Cardiac fibroblast (primary cell): ENCODE measurements at places on chromosomes 3 and 15.

DNA sequence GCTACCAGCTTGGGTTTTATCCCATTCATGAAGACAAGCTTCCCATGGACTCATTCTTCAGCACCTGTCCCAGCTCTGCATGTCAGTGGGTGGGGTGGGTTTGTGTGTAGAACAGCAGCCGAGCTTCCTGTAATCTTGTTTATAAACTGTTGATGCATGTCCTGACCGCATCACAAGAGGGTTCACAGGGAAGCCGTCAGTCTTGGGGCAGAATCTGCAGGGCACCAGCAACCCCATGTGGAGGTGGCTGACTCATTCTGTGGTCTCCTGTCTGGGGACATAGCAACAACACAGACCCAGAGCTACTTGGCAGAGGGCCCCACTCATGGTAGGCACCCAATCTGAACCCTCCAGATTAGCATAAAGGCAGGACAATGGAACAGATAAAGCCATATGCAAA is 35.6 kb downstream of the DAPK2 start:
- DNase-seq: peak; percentile 84

GRCh38 chr15:63045879-63046278 is 3.3 kb downstream of the TPM1 start:
- DNase-seq: no peak

DNA sequence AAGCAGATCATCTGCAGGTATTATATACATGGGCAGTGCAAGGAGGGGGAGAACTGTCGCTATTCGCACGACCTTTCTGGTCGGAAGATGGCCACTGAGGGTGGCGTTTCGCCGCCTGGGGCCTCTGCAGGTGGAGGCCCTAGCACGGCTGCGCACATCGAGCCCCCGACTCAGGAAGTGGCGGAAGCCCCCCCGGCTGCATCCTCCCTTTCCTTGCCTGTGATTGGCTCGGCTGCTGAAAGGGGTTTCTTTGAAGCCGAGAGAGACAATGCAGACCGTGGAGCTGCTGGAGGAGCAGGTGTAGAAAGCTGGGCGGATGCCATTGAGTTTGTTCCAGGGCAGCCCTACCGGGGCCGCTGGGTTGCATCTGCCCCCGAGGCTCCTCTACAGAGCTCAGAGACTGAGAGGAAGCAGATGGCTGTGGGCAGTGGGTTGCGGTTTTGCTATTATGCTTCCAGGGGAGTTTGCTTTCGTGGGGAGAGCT is 639 bp downstream of the MKRN3 start:
- DNase-seq: no peak

- DNase-seq: no peak
These were observed 53.7 kb downstream of the NR1I2 start for GRCh38 chr3:119835556-119835955.

GRCh38 chr3:196496183-196496582 is 7.4 kb downstream of the RNF168 start:
- DNase-seq: no peak

DNA sequence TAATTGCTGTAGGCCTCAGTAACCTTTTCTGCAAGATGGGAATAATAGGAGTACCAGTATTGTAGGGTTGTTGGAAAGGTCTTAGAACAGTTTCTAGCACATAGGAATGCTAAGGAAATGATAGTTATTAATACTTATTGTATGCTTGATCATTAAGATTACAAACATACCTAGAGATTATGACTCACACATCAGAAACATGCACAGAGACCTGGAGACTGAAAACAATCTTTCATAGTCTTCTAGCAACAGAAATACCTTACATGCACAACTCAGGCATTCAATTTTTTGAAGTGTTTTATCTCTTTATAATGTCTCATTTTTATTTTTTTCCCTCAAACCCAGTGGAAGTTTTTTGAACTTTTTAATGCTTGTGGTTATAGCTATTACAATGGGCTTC is 104.4 kb upstream of the ZBTB20 start:
- DNase-seq: no peak

DNA sequence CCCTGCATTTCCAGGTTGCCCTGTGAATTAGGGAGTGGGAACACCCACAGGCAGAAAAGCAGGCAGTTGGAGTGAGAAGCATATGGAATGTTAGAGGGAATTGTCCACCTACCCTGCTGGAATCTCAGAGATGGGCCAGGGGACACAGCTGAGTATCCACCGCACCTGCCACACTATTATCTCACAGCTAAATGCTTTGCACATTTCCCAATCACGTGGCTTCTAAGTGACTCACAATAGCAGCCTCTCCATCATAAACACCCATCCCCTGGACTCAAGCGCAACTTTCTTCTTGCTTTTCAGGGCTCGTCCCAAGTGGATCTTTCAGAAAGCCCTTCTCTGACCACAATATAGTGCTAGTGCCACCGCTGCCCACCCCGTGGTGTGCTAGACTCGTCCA is 389.0 kb upstream of the LMCD1 start:
- no peak for DNase-seq

DNA sequence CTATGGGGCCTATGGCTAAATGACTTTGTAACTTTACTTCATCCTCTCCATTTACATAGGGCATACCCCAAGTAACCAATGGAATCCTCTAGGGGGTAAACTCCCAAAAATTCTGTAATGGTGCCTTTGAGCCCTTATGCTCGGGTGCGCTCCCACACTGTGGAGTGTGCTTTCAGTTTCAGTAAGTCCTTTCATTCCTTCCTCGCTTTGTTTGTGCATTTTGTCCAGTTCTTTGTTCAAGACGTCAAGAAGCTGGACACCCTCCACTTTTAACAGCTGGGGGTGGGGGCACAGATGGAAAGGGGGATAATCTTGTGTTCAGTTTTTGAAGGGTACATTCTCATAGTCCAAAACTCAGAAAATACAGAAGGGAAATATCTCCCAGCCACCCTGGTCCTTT is 84.4 kb upstream of the C2CD4B start:
- DNase-seq: no peak

- DNase-seq: no peak
These were observed 28.5 kb upstream of the GCNT3 start for GRCh38 chr15:59583088-59583487.

DNA sequence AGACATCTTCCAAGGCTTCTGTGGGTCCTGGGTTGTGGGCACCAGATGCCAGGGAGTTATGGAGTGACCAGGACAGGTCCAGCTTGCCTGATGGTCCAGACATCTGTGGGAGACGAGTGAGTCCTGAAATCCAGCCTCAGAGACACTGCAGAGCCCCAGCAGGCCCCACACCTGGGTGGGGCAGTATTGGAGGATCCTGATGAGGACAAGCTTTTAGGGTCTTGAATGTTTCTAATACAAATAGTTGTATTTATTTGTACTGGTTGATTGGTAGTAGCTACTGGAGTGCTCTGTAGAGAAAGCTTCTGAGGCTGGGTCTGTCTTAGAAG is 67.5 kb upstream of the PRR23C start:
- no peak for DNase-seq

DNA sequence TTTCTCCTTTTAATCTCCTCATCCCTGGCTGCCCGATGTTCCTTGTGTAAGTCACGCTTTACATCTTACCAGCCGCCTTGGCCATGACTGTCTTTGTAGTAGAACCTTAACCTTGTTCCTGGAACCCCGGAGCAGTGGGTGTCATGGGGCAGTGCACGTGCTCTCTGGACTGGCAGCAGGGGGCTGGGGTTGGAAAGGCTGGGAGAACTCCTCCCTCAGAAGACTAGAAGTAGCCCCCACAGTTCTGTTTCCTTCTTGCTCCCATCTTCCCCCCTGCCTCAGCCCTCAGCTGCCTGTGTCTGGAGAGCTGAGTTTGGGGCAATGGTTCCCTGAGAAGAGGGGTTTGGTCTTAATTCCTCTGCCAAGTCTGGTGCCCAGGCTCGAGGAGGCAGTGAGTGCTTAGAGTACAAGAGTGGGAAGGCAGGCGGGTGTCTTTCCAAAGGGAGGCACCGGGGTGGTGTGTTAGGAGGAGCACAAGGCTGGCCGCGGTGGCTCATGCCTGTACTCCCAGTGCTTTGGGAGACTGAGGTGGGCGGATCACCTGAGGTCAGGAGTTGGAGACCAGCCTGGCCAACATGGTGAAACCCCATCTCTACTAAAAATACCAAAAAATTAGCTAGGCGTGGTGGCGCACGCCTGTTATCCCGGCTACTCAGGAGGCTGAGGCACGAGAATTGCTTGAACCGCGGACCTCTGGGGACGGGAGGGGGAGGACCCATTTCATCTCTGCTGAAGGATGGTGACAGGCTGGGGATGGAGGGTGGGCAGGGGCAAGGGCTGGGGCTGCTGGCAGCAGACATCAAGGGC is 100.4 kb downstream of the VGLL4 start:
- no peak for DNase-seq

- DNase-seq: no peak
These were observed 102.2 kb downstream of the DAPK2 start for GRCh38 chr15:63943829-63944680.

DNA sequence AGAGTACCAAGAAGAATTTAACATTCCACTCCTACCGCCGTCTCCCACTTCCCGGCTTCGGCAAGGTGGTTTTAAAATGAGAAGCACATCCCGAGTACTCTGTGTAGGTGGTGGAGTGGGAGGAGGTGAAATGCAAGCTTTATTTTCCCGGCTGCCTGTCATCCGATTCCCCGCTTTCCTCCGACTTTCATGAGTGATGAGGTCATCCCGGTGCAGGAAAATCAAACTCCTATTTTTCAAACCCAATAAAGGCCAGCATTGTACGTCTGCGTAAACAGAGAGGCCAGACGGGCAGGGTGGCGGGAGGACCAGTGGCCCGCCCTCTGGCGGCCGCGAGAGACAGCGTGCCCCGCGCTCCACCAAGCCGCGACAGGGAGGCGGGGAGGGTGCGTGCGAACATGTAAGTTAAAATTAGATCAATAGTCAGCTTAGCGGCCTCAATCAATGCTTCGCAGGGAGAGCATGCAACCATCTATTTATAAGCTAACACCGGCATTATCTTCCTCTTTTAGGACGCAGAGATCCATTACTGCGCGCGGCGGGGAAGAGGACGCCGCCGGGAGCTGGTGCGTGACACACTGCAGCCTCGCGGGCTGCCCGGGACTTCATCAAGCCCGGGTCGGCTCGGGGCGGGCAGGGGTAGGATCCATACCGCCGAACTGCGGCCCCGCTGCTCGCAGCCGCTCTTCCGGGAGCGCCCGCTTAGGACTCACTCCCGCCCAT is 163.3 kb downstream of the CD47 start:
- DNase-seq: peak; percentile 77

GRCh38 chr3:159813822-159814531 is 174.7 kb upstream of the IL12A start:
- DNase-seq: no peak

GRCh38 chr15:38461066-38461833 is 7.3 kb downstream of the FAM98B start:
- DNase-seq: peak; percentile 22

- peak; percentile 54 for DNase-seq
These were observed 411.2 kb downstream of the NAALADL2 start for GRCh38 chr3:175270198-175270837.

DNA sequence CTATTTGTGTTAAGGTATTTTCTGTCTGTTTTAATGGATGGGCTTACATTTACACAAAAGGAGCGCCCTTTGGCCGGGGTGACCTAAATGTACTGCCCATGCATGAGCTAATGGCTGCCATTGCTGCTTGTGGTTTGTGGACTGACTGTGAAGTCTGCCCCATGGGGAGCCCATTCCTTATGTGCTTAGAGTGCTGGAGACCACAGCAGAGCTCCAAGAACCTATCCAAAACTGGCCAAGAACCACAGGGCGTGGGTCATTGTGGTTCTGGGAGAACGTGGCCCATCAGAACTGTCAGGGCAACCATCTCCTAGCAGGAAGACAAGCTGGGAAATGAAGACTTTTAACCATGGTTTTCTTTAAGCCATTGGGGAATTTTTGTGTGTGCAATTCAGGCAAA is 105.3 kb downstream of the CHDH start:
- DNase-seq: no peak

GRCh38 chr3:18284716-18285115 is 140.4 kb downstream of the SATB1 start:
- no peak for DNase-seq

GRCh38 chr3:63343674-63344073 is 65.6 kb downstream of the SYNPR start:
- DNase-seq: peak; percentile 98

DNA sequence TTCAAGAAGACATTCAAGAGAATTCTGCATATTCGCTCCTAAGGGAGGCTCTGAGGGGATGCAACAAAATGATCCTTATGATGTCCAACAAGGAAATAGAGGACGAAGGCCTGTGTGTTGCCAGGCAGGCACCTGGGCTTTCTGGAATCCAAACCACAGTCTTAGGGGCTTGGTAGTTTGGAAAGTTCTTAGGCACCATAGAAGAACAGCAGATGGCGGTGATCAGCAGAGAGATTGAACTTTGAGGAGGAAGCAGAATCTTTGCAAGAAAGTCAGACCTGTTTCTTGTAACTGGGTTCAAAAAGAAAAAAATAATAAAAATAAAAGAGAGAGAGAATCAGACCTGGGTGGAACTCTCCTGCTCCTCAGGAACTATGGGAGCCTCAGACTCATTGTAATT is 11.7 kb upstream of the ATG7 start:
- DNase-seq: no peak

GRCh38 chr3:13579063-13579462 is 30.1 kb downstream of the FBLN2 start:
- peak; percentile 77 for DNase-seq

DNA sequence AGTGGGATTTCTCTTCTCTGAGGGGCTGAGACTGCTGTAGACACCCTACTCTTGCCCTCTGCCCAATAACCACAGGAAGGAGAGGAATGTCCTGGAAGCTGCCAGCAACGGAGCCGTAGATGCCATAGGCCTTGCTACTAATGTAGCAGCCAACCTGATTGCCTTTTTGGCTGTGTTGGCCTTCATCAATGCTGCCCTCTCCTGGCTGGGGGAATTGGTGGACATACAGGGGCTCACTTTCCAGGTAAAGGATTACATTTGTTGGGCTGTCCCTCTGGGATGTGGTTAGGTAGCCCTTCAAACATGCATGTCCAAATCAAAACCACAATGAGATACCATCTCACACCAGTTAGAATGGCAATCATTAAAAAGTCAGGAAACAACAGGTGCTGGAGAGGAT is 16.1 kb downstream of the SLC28A2 start:
- no peak for DNase-seq

- peak; percentile 6 for DNase-seq
These were observed 339.2 kb downstream of the CHL1 start for GRCh38 chr3:535566-536416.

- peak; percentile 76 for DNase-seq
These were observed 26.6 kb downstream of the ILDR1 start for GRCh38 chr3:121995161-121996137.

GRCh38 chr3:87218560-87218959 is 8.5 kb upstream of the CHMP2B start:
- DNase-seq: no peak

DNA sequence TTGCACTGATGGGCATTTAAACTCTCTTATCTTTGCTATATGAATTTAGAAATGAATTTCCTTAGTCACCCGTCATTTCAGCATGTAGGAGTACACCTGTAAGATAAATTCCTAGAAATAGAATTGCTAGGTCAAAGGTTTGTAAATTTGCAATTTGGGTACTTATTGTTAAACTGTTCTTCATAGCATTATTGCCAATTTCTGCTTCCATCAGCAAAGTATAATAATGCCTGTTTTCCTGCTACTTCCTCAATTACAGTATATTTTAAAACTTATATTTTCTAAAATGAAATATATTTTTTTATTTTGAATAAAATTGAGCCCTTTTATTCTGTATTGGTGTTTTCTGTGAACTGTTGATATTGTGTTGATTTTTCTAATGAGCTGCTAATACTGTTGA is 16.3 kb upstream of the MCF2L2 start:
- no peak for DNase-seq

- DNase-seq: no peak
These were observed 46.0 kb downstream of the SLC7A14 start for GRCh38 chr3:170539897-170540296.
